Type B pancreatic cell (in vitro differentiated cells): ENCODE measurements at places on chromosomes 6 and 20. TPM values are rescaled to one million over a fixed set of nuclear protein-coding genes. Genes with fewer than 3 reads are reported as not detected.

DNA sequence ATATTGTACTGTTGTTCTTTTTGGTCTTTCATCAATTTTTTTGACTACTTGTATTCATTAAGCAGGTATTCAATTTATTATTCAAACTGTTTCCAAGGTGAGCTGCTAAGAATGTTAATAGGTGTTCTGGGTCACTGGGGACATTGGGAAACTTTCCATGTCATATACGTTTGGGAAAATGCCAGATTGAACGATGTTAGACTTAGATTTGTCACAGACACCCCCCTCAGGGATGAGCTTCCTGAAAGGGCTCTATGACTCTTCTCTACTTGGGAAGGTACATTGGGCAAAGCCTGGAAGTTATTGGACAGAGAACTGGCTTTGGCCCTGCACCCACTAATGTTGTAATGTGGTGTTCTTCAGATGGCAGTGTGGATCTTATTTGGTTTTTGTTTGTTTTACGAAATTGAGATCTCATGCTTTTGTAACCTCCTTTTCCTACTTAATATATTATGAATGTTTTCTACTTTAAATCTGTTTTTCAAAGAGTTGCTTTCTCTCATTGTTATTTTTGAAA is 42.1 kb downstream of the PLCB4 start:
- DNase-seq, result no peak

- DNase-seq, result no peak
These were observed 71.8 kb upstream of the TIAM2 start for GRCh38 chr6:154923199-154923869.

PAK5 gene
- total RNA-seq, result 0.69 and 1.8 TPM in 2 replicates

DNA sequence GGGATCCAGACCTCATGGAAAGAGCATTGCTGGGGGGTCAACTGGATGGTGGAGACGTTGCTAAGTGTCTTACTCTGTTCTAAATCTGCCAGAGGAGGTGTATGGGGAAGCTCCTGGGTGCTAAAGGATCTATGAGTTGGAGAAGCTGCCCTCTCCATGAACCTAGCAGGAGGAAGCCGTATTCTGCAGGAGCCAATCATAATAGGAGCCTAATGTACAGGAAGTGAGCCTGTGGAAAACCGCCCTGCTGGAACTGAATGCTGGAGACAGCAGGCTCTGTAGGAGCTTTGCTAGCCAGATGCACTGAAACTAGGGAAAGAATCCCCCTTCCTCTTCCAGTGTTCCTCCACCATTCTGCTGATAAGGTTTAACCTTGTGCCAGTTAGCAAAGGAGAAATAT is 10.9 kb downstream of the CASP8AP2 start:
- no peak for DNase-seq

DNA sequence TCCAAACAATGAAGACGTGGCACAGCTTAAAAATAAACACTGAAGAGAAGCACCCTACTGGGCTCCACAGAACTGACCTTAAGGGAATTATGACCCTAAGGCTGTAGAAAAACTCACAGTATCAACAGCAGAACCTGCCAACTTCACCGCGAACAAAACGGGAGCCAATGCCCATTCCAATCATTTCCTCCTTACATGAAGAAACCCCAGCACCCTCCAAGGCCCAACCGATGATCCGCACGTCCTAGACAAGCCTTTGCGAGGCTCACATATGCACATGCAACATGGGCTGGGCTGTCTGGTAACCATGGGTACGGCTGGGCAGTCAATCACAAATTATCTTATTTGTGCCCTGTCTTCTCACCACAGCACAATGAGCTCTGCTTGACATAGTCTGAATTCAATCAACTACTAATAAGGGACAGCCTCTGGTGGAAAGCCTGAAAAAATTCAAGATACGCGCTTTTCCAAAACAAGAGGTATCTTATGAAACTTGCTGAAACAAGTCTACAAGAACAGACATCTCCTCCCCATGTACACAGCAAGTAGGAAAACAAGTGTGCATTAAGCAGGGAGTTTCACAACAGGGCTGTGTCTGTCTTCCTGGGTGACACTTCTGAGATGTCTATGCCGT is 1.7 kb downstream of the DIDO1 start:
- no peak for DNase-seq

DNA sequence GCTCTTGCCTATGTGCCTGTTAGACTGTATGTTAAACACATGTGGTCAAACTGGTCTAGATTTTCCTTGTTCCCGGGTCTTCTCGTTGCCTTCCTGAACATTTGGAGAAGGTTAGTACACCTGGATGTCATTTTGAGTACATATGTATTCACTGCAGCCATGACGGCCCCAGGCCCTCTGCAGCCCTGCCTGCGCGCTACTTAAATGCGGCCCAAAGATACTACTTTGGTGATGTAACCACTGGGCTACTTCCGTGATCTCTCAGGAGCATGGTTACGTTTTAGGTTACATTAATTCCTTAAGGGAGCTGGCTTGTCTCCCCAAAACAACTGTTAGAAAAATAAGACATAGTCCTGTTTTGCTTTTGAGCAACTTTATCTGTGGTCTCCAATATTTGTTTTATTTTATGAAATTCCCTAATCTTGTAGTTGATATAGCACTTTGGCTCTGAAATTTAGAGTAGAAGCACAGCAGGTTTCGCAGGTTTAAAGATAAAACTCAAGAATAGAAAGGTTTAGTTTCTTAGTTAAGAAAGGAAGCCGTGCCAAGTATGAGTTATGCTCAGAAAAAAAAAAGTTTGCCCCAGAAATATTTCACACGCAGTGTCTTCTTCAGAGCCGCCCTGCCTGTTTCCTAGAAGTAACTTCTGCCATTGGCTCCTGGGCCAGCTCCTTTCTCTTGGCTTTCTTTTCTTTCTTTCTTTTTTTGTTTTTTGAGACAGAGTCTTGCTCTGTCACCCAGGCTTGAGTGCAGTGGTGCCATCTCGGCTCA is 38.1 kb downstream of the TIAM2 start:
- DNase-seq, result no peak

- DNase-seq, result no peak
These were observed 42.8 kb downstream of the MDGA1 start for GRCh38 chr6:37654727-37655500.

DNA sequence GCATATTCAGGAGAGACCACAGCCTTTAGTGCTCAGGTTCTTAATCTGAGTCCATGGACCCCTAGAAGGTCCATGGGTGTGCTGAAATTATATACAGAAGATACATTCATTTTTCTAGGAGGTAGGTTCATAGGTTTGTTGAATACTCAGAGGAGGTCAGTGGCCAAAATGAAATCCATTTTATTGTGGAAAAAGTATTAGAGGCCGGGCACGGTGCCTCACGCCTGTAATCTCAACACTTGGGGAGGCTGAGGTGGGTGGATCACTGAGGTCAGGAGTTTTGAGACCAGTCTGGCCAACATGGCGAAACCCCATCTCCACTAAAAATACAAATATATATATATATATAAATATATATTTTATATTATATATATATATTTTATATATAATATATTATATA is 9.0 kb upstream of the UST start:
- no peak for DNase-seq
